CD4-positive, alpha-beta memory T cell (primary cell): ENCODE measurements at places on chromosomes 3 and 15.

DNA sequence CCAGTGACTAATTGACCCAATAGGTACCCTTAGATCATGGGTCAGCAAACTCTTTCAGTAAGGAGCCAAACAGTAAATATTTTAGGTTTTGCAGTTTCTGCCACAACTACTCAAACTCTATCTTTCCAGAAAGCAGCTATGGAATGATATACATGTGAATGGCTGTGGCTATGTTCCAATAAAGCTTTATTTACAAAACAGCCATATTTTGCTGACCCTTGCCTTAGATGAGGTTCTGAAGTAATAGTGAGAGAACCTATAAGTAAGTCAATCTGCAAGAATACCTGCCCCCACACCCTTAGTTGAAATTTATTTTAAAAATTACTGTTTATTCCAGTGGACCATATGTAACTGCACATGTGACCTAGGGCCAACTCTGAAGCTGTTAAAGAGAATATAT lies 134.0 kb downstream of the CMSS1 start:
- H3K36me3 ChIP-seq: no peaks in the 10 kb centered on the region
- H3K4me3 ChIP-seq: no peak overlapping the region
- H3K4me1 ChIP-seq: no peaks in the 10 kb centered on the region
- no peak overlapping the region for H3K27ac ChIP-seq
- DNase-seq: no peak
- no peaks in the 10 kb centered on the region for H3K27me3 ChIP-seq

GRCh38 chr3:126212250-126212619 lies 31.8 kb upstream of the ALDH1L1 start:
- H3K36me3 ChIP-seq: no peaks in the 10 kb centered on the region
- no peak overlapping the region for H3K4me3 ChIP-seq
- peaks cover 13% of the 10 kb centered on the region for H3K27me3 ChIP-seq
- H3K27ac ChIP-seq: no peak overlapping the region

DNA sequence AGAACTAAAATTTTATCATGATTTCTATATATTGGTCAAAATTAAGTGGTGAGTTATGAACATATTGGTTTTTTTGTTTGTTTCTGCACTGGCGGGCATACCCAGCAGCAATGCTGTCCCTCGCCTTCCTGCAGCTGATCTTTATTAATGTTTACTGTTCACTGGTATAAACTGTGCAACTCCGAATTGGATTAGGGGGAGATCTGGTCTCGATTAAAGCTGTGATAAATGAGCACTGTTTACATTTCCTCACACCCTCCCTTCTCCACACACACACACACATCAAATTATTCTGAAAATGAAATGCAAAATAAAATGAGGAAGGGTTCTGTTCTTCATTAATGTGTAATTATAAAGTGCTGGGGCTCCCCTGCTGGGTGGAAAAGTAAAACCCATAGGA lies 48.5 kb upstream of the DAZL start:
- no peaks in the 10 kb centered on the region for H3K27me3 ChIP-seq
- no peaks in the 10 kb centered on the region for H3K4me1 ChIP-seq
- no peak for DNase-seq
- no peaks in the 10 kb centered on the region for H3K36me3 ChIP-seq

- H3K27me3 ChIP-seq: no peaks in the 10 kb centered on the region
- no peaks in the 10 kb centered on the region for H3K4me1 ChIP-seq
- H3K4me3 ChIP-seq: no peak overlapping the region
- no peak for DNase-seq
- H3K27ac ChIP-seq: no peak overlapping the region
Measured at GRCh38 chr3:189586941-189587663, 44.1 kb upstream of the TP63 start.

GRCh38 chr3:156788846-156789245 lies 37.3 kb upstream of the LEKR1 start:
- no peak overlapping the region for H3K27ac ChIP-seq
- no peak for DNase-seq
